Transverse colon (tissue), 4 donors: ENCODE measurements at places on chromosomes 5 and 9.

DNA sequence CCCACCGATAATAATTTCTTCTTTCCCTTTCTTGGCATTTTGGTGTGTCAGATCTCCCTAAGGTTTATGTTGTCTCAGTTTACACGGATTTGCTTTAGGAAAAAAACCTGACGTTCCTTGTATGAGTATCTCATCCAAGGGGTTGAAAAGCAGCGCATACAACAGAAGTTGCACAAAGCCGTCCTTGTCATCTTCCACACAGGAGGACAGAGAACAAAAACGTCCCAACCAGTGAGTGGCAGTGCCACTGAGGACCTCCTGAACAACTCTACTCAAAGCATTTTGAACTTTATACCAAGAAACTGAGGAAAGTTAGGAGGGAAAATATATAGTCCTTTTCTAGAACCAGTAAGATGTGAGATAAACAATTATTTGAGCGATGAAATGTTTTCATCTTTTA lies 547.0 kb downstream of the PDE4D start:
- DNase-seq = no peak

DNA sequence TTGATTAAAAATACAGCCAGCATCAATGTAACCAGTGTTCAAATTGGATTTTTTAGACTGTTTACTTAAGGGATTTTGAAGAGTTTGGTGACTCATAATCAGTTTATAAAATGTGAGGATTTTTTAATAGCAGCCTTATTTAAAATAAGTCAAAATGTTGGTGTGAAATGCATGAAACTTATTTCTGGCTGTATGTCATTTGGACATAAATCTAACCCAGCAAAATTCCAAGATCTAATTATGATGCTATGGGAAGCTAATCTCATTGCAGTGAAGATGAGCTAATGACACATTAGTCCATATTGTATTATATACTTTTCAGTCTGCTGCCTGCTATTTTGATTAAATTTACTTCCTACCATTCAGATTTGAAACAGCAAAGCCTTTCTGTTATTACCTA lies 140.3 kb downstream of the AOPEP start:
- DNase-seq = no peak

DNA sequence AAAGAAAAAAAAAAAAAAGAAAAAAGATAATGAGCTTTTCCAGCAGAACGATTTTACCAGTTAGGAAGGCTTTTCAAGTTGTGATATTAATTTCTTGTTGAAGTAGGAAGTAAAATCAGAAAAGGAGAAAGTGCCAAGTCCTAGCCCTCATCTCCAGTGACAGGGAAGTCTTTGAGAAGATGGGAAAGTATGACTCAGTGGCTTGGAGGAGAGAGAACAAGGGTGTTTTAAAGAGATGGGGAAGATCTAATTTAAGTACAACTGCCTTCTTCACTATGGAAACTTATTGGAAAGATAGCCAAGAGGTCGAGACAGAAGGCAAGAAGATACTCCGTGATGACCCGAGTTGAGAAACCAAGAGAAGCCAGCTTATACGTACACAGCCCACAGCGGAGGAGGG lies 22.6 kb downstream of the FGF1 start:
- DNase-seq = no peak

- DNase-seq = no peak
Observed at GRCh38 chr5:169356181-169356580, 55.2 kb upstream of the SLIT3 start.

DNA sequence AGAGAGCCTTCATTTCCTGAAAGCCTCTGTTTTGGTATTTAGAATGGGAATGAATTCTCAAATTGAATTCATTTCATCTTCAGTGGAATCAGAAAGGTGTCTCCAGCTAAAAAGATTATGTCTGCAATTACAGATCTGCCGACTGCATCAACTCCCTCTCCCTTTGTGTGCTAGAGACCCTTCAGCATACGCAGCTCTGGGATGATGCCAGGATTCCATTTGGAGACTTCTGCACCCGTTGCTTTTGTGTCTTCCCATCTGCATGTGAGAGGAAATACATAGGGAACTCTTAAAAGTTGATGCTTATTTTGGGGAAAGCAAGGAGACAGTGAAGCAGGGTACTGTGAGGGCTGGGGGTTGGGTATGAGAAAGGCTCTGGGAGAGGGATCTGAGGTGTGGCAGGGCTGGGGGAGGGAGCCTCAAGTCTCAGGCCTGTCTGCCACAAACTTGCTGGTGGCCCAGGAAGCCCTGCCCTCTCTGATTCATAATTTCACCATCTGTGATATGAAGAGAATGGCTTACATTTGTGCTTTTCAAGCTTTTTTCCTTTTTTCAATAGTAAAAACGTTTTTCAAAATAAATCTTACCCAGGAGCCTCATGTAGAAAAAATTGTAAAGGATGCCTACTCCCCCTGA lies 89.7 kb upstream of the SAP30L start:
- DNase-seq = no peak

GRCh38 chr5:68411161-68411560 lies 195.6 kb downstream of the PIK3R1 start:
- DNase-seq = no peak

GRCh38 chr9:120561709-120562108 lies 18.3 kb downstream of the CDK5RAP2 start:
- no peak for DNase-seq

DNA sequence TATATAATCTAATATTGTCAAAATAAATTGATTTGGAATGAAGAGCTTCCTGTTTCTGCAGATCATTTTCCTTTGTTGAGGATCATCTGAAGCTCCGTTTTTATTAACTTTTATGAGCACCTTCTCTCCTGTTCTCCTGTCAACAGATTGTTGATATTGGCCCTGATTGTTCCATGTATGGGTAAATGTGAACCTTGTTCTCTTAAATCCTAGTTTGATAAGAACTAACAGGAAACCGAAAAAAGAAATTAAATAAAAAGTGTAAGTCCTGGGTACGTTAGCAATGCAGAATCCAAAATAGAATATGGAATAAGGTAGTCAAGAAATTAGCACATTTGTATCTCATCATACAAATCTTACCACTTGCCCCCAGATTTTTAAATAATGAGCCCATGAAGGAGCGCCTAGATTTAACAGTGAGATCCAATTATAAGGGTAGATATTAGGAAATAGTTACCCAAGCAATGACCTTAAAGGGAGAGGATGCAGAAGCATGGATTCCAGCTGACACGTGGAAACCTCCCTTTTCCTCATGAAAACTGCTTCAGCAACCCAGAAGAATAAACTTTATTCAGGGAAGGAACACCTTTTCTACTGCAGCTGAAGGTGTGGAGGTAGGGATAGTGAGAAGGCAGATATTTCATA lies 80.8 kb upstream of the PIK3R1 start:
- no peak for DNase-seq

- DNase-seq = no peak
Observed at GRCh38 chr5:11385251-11385900, 518.9 kb downstream of the CTNND2 start.

- DNase-seq = no peak
Observed at GRCh38 chr9:94999832-95000231, 273.3 kb downstream of the AOPEP start.

DNA sequence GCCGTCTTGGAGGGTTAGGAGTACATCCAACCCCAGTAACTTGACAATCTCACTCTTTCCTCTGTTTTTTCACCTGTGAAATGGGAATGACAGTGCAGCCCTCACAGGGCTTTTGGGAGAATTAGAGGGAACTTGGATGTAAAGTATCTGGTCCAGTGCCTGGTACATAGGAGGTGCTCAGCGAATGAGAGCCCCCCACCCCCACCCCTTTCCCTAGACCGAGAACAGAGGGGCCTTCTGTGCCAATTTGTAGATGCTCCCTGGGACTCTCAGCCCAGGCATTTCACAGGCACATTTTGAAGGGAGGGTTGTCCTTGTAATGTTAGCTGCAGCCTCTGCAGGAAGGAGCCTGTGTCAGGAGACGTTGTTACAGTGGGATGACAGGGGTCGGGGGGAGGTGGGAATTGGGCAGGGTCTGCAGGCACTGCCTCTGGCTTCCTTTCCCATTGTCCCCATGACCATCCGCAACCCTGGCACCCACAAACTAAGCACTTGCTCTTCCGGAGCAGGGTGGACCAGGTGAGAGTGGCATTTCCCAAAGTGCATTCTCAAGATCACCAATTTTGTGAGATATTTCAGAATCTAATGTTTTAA lies 47.0 kb downstream of the AMBP start:
- no peak for DNase-seq
